ENCODE measurements at places on chromosomes 2 and 18.

DNA sequence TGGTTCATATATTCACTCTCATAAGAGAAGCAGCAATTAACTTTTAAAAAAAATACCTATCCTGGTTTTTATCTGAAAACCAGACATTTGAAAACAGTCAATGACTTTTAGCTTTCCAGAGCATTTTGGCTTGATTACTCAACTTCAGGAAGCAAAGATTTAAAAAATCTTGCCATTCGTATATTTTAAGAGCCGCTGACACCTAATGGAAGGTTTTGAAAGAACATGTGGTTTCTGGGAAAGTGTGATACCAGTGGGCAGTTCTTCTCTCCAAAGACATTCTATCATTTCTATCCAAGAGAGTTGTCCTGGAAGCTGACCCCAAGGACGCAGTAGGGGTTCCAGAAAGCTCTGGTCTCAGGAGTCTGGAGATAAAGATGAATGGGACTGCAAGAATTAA, 234.7 kb downstream of the TTC32 start:
- no peak for DNase-seq

DNA sequence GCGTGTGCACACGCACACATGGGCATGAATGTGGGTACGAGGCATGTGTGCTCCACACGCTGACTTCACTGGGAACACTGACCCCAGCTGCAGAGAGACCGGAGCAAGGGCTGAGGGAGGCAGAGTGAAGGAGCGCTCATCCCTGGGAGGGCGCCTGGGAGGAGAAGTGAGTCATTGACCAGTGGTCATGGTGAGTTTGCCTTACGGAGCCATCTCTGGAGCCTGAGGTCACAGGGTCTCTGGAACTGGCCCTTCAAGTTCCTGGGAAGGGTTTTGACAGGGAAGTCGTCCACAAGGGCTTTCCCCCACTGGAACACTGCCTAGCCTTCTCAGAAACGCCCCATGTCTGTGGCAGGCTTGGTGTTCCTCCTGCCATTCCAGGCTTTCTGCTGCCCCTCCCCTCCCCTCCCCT, 14.3 kb upstream of the TMEM185B start:
- no peak for DNase-seq

DNA sequence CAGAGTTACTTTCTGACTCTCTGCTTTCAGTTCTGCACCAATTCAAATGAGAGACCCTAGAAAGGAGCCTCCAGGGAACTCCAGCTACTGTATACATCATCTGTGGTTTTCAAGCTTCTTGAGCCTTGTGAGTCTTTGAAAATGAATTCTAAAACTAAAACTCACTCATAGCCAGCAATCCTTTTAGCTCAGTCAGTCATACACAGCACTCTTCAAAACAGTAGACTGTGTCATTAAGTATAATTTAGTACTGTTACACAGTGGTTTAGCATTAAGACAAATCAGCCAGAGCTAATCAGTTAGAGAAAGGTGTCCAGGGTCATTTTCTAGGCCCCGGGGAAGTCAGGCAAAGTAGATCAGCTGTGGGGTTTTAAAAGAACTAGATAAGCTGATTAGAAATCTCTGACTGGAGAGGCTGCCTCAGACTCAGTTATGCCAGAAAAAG, 322.1 kb upstream of the THUMPD2 start:
- no peak for DNase-seq

GRCh38 chr2:46125798-46126197, 171.4 kb upstream of the EPAS1 start:
- no peak for DNase-seq

DNA sequence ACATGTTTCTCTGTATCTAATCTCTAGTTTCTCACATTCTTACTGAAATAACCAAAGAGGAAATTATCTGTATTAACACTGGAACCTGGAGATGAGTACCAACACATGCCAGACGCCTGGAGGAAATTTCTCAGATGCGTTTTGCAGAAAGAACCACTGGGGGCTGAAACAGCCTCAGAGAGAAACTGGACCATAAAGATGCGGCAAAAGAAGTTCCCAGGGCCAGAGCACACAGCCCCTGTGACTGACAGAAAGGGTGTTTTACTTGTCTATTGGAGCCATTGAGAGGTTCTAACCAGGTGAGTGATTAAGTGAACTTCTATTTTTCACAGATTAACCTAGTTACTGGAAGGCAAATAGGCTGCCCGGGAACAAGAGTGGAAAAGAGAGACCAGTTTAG, 103.9 kb downstream of the EVA1A start:
- DNase-seq = no peak

GRCh38 chr18:32301976-32302743, 112.3 kb downstream of the MEP1B start:
- no peak for DNase-seq

GRCh38 chr2:148666555-148666954, 22.0 kb downstream of the EPC2 start:
- no peak for DNase-seq

GRCh38 chr18:42545825-42546224, 569.7 kb downstream of the RIT2 start:
- no peak for DNase-seq

DNA sequence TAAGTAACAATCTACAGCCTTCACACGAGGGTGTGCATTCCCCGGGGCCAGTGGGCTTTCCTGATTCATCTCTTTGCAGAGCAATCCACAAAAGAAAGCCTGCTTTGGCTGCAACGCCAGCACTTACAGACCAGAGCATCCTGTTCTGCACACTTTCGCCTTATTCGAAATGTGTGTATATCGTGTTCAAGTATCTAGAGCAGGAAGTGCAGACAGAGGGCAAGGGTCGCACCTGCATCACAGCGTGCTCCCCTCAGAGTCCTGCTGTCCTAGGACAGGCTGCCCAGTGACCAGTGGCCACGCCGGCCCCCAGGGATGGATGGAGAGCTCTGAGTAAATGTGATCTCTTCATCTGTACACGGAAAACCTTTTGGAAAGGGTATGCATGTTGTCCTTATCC, 264.3 kb downstream of the ZNF516 start:
- no peak for DNase-seq

DNA sequence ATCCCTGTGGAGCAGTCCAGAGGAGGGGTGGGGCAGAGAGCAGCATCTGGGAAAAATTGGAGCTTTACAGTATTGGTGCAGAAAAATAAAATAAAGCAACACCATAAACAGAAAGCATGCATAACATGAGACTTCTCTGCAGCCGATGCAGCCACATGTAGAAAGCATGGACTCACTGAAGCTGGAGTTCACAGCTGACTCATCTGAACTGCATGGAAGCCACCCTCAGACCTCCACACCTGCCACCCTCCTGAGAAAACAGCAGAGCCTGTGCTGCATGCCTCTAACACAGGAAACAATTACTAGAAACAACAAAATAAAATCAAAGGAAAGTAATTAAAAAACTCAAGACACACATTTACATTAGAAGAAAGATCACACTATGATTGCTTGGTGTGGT, 169.4 kb upstream of the ALKAL2 start:
- DNase-seq = no peak

- DNase-seq = no peak
These were observed 221.9 kb upstream of the RBBP8 start for GRCh38 chr18:22711192-22711685.
